ENCODE measurements at places on chromosomes 5 and 9. TPM values are rescaled to one million over a fixed set of nuclear protein-coding genes. Genes with fewer than 3 reads are reported as not detected.

DNA sequence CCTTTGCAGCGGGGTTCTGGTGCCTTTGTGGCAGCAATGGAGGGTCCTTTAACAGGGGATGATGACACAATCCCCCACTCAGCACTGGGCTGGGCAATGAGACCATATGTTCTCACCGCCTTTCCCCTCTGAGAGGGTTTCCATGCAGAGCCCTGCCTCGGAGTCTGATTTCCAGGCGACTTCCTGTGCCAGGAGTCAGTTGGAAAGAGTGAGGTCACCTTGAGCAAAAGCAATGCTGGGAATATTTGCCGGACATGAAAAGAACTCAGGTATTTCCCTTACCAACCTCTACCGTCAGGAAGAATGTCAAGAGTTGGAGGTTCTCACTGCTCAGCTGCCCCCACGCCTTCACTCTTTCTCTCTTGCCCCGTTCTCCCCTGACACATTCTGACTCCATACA, 284.2 kb upstream of the IRX1 start:
- DNase-seq: no peak

Gene ZNF366
- 0.68 TPM for total RNA-seq

Gene NXNL2
- total RNA-seq: not detected

Gene BARX1
- total RNA-seq: not detected

Data from transverse colon (tissue), 4 donors.